ENCODE measurements at places on chromosomes 2 and 18.
A peak's percentile ranks its signal among the peaks of the same experiment; 100 is the strongest.

- DNase-seq: peak; percentile 19
Measured at GRCh38 chr2:219396863-219397457, 9.2 kb upstream of the DNPEP start.

- DNase-seq: no peak
Measured at GRCh38 chr18:75654851-75655751, 227.6 kb upstream of the SMIM21 start.

- DNase-seq: no peak
Measured at GRCh38 chr2:177225965-177226360, 13.4 kb downstream of the HNRNPA3 start.

DNA sequence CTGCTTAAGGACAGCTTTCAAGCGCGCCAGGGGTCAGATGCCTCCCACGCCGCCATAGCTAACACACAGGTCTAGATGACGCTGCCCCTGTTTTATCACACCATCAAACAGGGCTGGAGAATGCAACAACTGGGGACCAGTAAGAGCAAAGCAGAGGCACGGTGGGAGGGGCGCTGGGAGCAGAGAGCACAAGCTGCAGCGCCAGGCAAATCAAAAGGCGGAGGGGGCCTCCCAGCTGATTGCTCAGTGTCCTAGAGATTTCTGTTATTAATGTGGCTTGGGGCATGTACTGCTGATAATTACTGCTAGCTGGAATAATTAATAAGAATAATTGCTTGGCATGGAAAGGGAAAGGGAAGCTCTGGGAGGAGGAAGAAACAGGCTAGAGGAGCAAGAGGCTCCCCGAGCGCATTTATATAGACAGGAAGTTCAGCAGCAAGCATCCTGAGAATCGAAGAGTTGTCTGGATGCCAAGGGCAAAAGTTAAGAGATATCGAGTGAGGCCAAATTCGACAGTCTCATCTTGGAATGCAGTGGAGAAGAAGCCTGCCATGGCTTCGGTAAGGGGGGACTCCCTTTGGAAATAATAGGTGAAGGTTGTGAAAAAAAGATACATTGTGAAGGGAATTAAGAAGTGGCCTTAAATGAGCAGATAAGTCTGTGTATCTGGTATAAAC lies 104.5 kb upstream of the ZNF521 start:
- DNase-seq: no peak

DNA sequence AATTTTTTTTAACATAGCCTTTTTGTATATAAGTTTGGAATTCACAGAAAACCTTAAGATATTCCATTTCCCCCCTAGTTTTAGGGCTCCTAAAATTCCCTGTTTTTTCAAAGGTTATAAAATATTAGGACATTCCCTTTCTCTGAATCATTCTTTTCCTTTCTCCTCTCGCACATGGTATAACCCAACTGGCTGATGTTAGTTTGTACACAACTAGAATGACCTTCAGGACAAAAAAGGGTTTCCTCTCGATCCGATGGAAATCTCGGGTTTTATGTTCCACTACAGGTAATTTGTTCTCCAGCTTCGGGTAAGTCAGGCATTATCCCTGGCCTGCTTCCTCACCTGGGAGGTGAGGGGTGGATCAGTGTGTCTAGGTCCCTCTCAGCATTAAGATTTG lies 215.1 kb downstream of the LDLRAD4 start:
- DNase-seq: no peak

All from OCI-LY7 (cell line).